ENCODE measurements at places on chromosomes 5 and 9.

DNA sequence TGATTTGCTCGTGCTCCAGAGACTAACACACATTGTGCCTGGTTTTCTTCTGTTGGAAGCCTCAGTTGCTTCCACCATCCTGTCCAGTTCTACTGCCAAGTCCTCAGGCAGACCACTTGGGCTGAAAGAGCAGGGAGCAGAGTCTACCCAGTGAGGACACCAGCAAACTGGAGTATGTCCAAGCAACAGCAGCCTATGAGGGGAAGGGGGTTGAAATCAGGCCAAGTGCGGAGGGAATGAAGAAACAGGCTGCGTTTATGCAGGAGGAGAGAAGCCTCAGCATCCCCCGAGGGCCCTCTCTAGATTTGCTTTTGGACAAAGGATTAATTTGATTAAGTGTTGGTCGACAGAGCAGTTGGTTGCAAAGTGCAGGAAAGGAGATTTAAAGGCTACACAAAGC, 14.5 kb downstream of the DOCK2 start:
- ATAC-seq, result no peak

GRCh38 chr9:136532799-136533774, 12.8 kb downstream of the NOTCH1 start:
- peak; percentile 74 for ATAC-seq

GRCh38 chr5:102801371-102801770, 46.3 kb downstream of the PAM start:
- ATAC-seq, result peak; percentile 53

DNA sequence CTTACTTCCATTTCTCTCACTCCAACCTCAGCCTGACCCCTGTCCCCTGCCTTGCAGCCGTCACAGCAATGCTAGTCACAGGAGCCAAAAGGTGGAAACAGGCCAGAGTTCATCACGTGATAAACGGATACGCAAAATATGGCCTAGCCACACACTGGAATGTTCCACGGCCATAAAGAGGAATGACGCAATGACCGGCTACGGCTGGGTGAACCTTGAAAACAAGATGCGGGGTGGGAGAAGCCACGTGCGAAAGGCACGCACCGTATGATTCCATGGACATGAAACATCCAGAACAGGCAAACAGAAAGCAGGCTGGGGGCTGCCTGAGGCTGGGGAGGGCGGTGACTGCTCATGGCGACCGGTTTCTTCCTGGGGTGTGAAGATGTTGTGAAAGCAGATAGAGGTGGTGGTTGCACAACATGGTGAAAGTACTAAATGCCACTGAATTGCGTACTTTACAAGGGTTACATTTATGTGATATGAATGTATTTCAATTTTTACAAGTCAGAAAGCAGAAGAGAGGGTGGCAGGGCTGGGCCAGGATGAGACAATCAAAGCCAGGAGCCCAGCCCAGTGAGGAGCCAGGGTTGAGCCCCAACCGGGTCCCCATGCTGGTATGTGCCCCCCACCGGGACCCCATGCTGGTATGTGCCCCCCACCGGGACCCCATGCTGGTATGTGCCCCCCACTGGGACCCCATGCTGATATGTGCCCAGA, 117.8 kb upstream of the SARDH start:
- no peak for ATAC-seq

DNA sequence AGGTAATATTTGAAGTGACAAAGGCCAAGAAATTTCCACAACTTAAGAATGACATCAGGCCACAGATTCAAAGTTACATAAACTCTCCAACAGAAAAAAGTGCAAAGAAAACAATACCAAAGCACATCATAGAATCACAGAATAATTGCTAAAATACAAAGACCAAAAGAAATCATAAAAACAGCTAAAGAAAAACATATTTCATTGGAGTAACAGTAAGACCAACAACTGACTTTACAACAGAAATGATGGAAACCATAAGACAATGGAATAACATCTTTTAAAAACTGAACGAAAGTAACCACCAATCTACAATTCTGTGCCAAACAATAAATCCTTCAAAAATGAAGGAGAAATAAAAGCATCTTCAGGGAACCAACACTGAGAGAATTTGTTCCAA, 38.3 kb downstream of the ZDHHC21 start:
- no peak for ATAC-seq

GRCh38 chr5:172361566-172362238, 78.1 kb upstream of the UBTD2 start:
- peak; percentile 79 for ATAC-seq

DNA sequence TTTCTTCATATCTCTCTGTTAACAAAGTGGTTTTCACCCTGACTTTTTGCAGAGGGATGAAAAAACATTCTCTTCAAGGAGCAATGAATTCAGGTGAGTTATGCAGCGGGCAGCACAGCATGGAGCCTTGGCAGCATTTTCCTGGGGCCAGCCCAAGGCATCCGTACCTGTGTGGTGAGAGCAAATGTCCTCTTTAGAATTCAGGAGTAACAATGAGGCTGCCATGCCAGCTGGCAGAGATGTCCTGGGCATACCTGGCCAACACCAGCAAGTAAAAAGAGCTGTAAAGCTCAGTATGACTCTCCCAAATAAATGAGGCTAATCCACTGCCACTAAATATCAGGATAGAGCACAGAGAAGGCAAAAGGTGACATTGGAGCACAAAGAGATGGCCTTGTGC, 277.6 kb upstream of the TRPC7 start:
- ATAC-seq, result no peak

DNA sequence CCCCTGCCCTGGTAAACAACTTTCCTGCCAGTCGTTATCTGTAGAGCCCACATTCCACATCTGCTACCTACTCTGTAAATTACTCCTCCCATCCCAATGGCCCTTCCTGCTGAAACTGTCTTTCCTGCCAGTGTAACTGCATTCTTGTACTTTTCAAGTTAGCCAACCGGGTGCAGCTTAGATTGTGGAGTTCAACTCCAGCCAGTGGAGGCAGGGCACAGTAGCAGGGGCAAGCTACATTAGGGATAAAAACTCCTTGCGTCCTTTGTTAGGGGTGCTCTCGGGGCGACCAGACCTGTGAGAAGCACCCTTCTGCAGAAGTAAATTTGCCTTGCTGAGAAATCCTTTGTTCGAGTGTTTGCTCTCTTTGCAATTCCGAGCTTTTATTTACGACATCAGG, 639.0 kb upstream of the TYRP1 start:
- no peak for ATAC-seq

- peak; percentile 45 for ATAC-seq
These were observed 754 bp downstream of the ZFR start for GRCh38 chr5:32443541-32444430.

- no peak for ATAC-seq
These were observed 745.2 kb upstream of the WWC1 start for GRCh38 chr5:167546270-167546669.

DNA sequence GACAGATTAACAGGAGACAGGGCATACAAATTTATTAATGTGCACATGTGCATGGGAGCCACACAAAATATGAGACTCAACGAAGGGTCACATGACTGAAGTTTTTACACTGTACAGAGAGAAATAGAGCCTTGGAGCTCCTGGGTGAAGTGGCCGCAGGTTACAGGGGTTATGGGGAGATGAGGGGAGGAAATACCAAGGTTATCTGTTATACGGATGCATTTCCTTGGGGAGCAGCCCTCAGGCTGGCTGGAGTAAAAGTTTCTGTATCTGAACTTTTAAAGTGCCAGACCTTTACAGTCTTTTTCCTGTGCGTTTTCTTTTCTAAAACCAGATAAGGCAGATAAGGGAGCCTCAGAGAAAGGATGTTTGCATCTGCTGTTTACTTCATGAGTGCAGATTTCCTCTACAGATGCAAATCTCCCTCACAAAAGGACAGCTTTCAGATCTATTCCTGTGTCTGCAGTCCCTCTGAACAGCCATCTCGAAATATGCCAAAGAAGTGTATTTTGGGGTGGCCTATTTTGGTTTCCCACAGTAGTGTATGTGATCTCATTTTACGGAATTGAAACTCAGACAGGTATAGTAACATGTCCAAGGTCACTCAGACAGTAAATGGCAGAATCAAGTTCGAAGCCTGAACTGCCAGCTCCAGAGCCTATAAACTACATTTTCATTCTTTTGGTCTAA, 139.3 kb upstream of the FBXL17 start:
- ATAC-seq, result no peak

DNA sequence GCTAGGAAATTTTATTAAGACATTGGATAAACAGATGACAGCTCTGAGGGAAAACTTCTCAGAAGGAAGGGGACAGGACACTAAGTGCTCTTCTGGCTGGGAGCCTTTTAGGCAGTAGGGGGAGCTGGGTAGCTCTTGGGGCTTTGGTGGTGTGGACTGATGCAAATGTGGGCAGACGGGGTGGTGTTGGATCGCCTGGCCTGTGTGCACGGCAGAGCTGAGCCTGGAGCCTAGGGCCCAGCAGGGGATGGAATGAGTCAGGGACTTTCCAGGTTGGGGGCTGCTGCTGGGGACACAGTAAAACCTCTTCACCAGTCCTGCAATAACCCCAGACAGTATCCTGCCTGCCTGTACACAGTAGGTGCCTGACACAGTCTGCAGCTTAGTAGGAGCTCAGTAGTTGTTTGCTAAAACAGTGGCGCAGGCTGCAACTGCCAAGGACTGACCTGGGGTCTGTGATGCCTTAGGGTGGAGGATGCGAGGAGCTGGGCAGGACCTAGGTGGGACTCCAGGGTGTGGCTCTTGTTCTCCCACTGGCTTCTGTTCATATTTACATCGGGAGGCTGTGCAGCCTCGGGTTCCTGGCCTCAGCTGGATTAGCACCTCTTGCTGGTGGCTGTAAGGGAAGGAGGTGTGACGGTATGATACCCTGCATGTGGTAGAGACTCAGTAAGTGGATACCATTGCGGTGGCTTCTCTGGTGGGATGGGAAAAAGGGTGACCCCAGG, 83.8 kb downstream of the DAB2IP start:
- ATAC-seq, result peak; percentile 33

DNA sequence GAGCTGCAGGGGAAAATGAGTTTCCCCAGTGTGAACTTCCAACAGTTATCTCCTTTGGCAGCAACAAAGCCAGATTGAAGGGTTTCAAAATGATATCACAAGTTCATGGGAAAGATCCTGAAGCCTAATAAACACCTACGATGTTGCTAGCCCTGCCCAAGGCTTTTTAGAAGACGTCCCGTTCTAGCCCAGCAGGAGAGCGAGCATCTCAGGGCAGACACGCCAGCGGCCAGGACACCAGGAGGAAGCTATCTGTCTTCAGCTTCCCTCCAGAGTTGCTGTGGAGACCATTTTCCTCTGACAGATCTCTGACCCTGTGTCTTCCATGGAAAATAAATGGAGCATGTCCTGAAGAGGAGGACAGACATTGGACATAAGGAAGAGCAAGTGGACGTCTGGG, 98.4 kb downstream of the FBXO38 start:
- no peak for ATAC-seq

GRCh38 chr5:100479079-100479688, 56.0 kb upstream of the FAM174A start:
- ATAC-seq, result no peak

DNA sequence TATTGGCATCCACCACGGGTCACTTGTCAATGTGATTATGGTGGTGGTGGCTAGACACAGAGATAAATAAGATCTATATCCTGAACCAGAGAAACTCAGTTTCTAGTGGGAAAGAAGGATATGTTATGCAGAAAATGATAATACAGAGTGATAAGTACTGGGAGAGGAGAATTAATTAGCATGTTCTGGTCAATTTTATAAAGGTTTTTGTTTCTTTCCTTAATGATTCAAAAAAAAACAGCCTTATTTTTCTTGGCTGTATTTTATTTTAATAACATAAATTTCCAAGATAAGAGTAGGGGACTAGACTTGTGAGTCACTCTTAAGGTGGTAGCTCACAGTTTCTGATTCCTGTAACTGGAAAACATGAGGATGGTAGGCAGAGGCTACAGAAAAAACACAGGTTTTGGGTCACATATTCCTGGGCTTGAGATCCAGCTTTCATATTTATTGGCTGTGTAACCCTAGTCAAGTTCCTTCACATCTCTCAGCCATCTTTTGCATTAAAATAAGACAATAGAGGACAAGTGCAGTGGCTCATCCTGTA, 350.3 kb upstream of the RPS23 start:
- ATAC-seq, result no peak

DNA sequence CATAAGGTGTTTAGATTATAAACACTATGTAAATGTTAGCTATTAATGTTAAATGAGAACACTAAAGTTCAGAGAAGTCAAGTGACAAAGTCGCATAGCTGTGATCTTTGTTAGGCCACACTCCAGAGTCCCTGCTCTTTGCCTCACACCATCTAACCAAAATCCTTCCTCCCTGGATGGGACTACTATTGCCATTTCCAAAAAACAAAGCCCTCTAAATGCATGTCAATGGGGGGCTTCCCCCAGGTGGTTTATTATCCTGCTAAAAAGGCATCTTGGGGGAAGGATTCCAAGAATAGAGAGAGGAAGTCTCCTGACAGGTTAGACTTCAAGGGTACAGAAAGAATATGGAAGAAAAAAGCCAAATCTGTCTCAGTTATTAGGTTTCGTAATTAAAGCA, 10.4 kb downstream of the NR6A1 start:
- no peak for ATAC-seq

DNA sequence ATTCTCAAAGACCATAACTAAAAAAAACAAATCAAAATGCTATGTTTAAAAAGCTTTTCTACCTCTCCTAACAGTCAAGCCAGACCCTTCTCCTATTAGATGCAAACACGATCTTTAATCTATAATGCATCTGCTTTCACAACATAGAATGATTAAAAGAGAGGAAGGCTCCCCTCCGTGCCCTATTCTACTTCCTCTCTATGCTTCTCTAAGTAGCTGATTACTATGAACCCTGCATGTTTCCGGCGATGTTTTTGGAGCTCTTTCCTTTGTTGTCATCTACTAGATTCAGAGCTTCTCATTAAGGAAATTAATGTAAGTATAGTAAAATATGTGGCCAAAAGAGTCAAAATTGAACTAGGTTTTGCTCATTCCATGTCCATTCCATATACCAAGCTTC, 29.2 kb upstream of the CEP120 start:
- ATAC-seq, result no peak

GRCh38 chr9:14331120-14331519, 17.2 kb upstream of the NFIB start:
- ATAC-seq, result no peak

- ATAC-seq, result no peak
These were observed 62.1 kb upstream of the ATG10 start for GRCh38 chr5:81909677-81910076.

- ATAC-seq, result no peak
These were observed 269.2 kb downstream of the TMEM38B start for GRCh38 chr9:105963343-105964099.

- ATAC-seq, result peak; percentile 75
These were observed 83.3 kb upstream of the CCDC112 start for GRCh38 chr5:115379622-115380344.

GRCh38 chr5:127079994-127080491, 6.7 kb upstream of the C5orf63 start:
- no peak for ATAC-seq

DNA sequence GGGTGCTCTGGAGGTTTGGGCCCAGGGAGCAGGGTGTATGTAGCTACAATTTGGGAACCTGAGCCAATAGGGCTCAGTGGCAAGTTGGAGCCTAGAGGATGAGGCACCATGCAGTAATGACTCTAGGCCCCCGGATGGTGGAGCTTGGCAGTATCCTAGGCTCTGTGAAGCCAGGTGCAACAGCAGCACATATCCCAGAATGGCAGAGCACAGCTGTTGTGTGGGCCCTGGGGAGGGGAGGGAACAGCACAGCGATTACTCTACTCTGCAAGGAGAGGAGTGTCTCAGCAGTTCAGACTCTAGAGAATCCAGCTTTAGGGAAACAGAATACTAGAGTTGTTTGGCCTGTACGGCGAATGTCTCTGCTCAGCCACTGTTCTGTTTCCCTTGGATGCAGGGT, 56.1 kb downstream of the LRRTM2 start:
- no peak for ATAC-seq

Measured in activated CD4-positive, CD25-positive, alpha-beta regulatory T cell treated with anti-CD3 and anti-CD28 coated beads, Interleukin-2, amount 50 U/mL, for 24 hours (primary cell).